Activated CD8-positive, alpha-beta memory T cell treated with anti-CD3 and anti-CD28 coated beads, Interleukin-2, amount 10 ng/mL, durations not matched to agents 7 days and 5 days (primary cell): ENCODE measurements at places on chromosomes 5 and 9.

- DNase-seq: peak; percentile 4
- no peak overlapping the region for H3K4me3 ChIP-seq
Observed at GRCh38 chr9:121998513-121999049, 94.5 kb downstream of the TTLL11 start.

- peaks cover 49% of the 10 kb centered on the region for H3K36me3 ChIP-seq
- no peak overlapping the region for H3K27ac ChIP-seq
- H3K27me3 ChIP-seq: no peaks in the 10 kb centered on the region
- H3K4me1 ChIP-seq: no peaks in the 10 kb centered on the region
- no peak overlapping the region for H3K4me3 ChIP-seq
Observed at GRCh38 chr5:31492869-31493268, 39.0 kb downstream of the DROSHA start.

DNA sequence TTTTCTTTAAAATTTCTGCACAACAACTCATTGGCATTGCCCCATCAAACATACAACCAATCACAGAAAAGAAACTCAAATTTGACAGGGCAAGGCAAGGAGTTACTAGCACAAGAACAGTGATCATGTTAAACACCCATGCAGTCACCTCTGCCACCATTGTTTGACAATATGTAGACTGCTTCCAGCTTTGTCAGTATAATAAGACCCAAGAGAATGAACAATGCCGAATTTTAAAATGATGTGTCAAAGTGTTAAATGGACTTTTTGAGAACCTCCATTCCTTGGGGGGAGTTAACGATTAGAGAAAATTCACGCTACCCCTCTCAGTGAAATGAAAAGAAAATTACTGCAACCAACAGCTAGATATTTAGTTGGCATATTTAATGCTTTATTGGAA lies 109.2 kb downstream of the SEMA6A start:
- no peaks in the 10 kb centered on the region for H3K4me1 ChIP-seq
- H3K27ac ChIP-seq: no peak overlapping the region
- H3K27me3 ChIP-seq: no peaks in the 10 kb centered on the region
- no peak for DNase-seq
- H3K4me3 ChIP-seq: no peak overlapping the region

GRCh38 chr5:157294407-157295091 lies 28.6 kb downstream of the CYFIP2 start:
- H3K4me3 ChIP-seq: no peak overlapping the region
- no peaks in the 10 kb centered on the region for H3K27me3 ChIP-seq
- H3K36me3 ChIP-seq: peaks cover 77% of the 10 kb centered on the region
- DNase-seq: no peak
- peaks cover 39% of the 10 kb centered on the region for H3K4me1 ChIP-seq

GRCh38 chr5:177270653-177271052 lies 32.9 kb downstream of the RAB24 start:
- H3K4me3 ChIP-seq: no peak overlapping the region
- peaks cover 43% of the 10 kb centered on the region for H3K36me3 ChIP-seq
- H3K4me1 ChIP-seq: no peaks in the 10 kb centered on the region

- H3K36me3 ChIP-seq: peaks cover 2% of the 10 kb centered on the region
- no peak for DNase-seq
- H3K4me1 ChIP-seq: peaks cover 12% of the 10 kb centered on the region
- no peak overlapping the region for H3K4me3 ChIP-seq
- no peak overlapping the region for H3K27ac ChIP-seq
- H3K27me3 ChIP-seq: peaks cover 49% of the 10 kb centered on the region
Observed at GRCh38 chr5:161547738-161548486, 1.4 kb upstream of the GABRB2 start.

DNA sequence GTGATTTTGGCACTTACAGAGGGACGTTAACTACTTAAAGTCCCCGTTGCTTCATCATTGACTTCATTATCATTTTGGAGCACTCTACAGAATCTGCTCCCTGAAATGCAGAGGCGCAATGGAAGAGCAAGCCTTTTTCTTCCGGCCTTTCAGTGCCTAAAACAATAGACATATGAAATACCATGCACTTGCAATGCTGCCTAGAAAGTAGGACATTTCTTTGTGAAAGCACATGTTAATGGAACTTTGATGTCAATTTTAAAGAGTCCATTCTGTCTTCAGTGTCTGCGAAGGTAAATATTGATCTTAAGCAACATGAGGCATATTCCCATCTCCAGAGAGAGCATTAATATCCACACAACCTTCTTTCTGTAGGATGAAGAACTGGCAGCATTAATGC lies 36.3 kb downstream of the ITGA2 start:
- H3K27ac ChIP-seq: no peak overlapping the region
- H3K4me1 ChIP-seq: peaks cover 22% of the 10 kb centered on the region
- H3K27me3 ChIP-seq: no peaks in the 10 kb centered on the region
- no peak for DNase-seq
- no peak overlapping the region for H3K4me3 ChIP-seq

DNA sequence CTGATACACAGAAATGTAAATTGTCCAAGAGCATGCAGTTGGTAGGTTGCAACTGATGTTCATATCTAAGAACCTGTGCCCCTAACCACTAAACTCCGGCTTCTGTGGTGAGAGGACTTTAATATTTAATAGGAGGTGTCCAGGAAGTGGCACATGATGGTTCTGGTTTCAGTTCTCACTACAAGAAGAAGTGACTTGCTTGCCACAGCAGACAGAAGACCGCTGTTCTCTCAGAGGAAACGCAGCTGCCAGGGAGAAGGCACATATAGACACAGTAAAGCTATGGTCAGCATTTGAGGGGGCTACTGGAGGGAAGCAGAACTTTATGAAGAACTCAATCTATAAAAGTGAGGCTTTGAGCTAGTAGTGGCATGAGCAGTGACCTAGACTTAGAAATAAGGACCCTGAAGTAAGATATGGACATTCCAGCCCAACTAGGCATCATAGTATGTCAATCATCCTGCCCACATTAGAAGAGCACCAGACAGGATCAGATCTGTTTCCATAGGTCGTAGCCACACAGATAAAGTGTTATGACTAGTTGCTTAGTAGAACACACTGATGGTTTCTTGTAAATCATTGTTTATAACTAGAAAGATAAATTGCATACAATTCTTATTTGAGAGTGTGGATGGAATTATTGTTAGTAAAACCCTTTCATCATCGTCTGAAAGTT lies 36.4 kb upstream of the DAB2 start:
- no peak overlapping the region for H3K4me3 ChIP-seq
- H3K36me3 ChIP-seq: no peaks in the 10 kb centered on the region
- no peak for DNase-seq
- H3K27ac ChIP-seq: no peak overlapping the region
- peaks cover 3% of the 10 kb centered on the region for H3K4me1 ChIP-seq

- no peak overlapping the region for H3K4me3 ChIP-seq
- H3K27me3 ChIP-seq: peaks cover 4% of the 10 kb centered on the region
- no peak overlapping the region for H3K27ac ChIP-seq
- no peaks in the 10 kb centered on the region for H3K36me3 ChIP-seq
Observed at GRCh38 chr5:142736247-142736632, 33.9 kb upstream of the ARHGAP26 start.

DNA sequence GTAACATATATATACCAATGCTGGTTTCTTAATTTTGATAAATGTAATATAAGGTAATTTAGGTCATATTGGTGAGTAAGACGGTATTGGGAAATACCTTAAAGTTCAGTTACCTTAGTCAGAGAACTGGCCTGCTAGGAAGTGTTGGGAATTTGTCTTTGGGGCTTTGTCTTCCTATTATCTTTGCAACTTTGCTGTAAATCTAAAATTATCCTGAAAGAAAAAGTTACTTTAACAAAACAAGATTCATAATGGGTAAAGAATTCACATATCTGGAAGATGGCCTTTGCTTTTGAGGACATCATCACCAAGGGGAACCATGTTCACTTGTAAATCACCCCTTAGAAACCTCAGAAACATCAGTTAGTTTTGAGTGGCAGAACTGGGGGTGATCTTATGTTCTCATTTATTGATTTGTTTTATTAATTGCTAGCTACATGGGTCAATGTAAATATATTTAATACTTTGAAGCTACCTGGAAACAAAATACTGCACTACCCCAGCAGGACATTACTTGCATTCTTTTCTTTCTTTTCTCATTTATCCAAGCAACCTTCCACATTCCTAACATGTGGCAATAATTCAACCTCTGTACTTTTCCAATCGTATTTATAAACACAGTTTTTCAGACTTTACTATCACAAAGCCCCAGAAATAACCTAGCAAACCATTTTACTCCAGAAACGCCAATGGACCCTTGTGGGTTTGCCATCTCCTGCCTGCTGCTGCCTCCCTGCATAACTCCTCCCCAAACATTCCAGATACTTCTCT lies 41.4 kb downstream of the GLIS3 start:
- H3K4me1 ChIP-seq: no peaks in the 10 kb centered on the region
- no peak for DNase-seq
- no peaks in the 10 kb centered on the region for H3K27me3 ChIP-seq
- no peak overlapping the region for H3K4me3 ChIP-seq
- no peaks in the 10 kb centered on the region for H3K36me3 ChIP-seq

DNA sequence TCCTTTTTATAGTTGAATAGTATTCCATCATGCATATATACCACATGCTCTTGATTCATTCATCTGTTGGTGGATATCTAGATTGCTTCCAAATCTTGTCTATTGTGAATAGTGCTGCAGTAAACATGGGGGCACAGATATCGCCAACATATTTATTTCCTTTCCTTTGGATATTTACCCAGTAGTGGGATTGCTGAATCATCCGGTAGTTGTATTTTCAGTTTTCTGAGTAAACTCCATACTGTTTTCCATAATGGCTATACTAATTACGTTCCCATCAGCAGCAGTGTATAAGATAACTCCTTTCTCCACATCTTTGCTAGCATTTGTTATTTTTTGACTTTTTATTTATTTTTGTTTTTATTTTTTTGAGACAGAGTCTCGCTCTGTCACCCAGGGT lies 3.3 kb downstream of the SNX2 start:
- peaks cover 12% of the 10 kb centered on the region for H3K36me3 ChIP-seq
- peaks cover 32% of the 10 kb centered on the region for H3K4me1 ChIP-seq
- no peak for DNase-seq
- H3K4me3 ChIP-seq: no peak overlapping the region
- no peak overlapping the region for H3K27ac ChIP-seq

DNA sequence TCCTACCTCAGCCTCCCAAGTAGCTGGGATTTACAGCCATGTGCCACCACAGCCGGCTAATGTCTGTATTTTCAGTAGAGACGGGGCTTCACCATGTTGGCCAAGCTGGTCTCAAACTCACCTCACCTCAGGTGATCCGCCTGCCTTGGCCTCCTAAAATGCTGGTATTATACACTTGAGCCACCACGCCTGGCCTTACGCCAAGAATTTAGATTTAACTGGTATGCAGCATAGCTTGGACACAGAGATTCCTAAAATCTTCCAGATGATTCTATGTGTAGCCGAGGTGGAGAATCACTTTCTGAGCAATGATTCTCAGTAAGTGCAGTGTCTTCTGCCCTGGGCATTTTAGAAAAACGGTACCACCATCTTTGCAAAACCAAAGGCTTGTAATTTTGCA lies 74.1 kb downstream of the HABP4 start:
- no peaks in the 10 kb centered on the region for H3K36me3 ChIP-seq
- no peak overlapping the region for H3K27ac ChIP-seq
- DNase-seq: no peak
- H3K4me1 ChIP-seq: peaks cover 2% of the 10 kb centered on the region

DNA sequence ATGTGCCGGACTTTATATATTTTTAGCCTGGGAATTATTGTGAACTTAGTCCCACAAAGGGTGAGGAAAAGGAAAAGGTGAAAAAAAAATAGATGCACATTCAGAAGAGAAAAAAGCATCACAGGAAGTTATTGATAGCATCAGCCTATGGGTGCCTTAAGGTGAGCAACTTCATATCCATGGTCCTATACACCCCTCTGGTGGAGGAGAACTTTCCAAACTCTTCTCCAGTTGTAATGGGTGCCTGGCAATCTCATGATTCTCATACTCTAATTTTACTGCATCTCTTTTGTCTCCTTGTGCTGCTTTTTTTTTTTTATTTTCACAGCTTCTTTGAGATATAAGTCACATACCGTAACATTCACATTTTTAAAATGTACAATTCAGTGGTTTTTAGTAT lies 107.4 kb downstream of the JAKMIP2 start:
- no peak for DNase-seq
- H3K36me3 ChIP-seq: peaks cover 2% of the 10 kb centered on the region
- H3K4me3 ChIP-seq: no peak overlapping the region
- H3K27me3 ChIP-seq: no peaks in the 10 kb centered on the region
- no peaks in the 10 kb centered on the region for H3K4me1 ChIP-seq

GRCh38 chr9:92746567-92747458 lies 17.8 kb downstream of the BICD2 start:
- no peak for DNase-seq
- H3K27me3 ChIP-seq: no peaks in the 10 kb centered on the region
- H3K36me3 ChIP-seq: no peaks in the 10 kb centered on the region
- H3K4me3 ChIP-seq: no peak overlapping the region
- no peak overlapping the region for H3K27ac ChIP-seq

GRCh38 chr5:7910738-7911428 lies 41.9 kb downstream of the MTRR start:
- no peak for DNase-seq
- H3K36me3 ChIP-seq: peaks cover 42% of the 10 kb centered on the region

GRCh38 chr9:5326893-5327548 lies 12.7 kb downstream of the RLN1 start:
- H3K27ac ChIP-seq: peak overlapping the region; percentile 3
- peaks cover 20% of the 10 kb centered on the region for H3K36me3 ChIP-seq
- H3K4me1 ChIP-seq: peaks cover 17% of the 10 kb centered on the region
- peak overlapping the region; percentile 34 for H3K4me3 ChIP-seq
- no peaks in the 10 kb centered on the region for H3K27me3 ChIP-seq

DNA sequence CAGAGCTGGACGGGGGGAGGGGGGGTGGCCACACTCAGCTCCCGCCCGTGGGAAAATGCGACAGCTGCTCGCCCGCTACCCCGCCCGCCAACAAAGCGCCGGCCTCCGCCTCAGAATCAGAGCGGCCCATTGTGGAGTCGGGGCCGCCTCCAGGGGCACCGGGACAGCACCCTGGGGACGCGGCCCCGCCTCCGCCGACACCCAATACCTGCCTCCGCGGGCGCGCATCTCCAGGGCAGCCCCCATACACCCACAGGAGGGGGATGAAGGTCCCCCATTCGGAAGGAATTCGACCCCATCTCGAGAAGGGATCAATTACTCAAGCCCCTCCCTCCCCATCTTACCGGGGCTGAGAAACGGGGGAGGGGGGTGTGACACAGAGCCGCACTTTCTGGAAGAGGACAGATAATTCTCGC lies 1.3 kb downstream of the NOTCH1 start:
- peak overlapping the region; percentile 77 for H3K27ac ChIP-seq
- peaks cover 44% of the 10 kb centered on the region for H3K4me1 ChIP-seq
- H3K36me3 ChIP-seq: peaks cover 12% of the 10 kb centered on the region

DNA sequence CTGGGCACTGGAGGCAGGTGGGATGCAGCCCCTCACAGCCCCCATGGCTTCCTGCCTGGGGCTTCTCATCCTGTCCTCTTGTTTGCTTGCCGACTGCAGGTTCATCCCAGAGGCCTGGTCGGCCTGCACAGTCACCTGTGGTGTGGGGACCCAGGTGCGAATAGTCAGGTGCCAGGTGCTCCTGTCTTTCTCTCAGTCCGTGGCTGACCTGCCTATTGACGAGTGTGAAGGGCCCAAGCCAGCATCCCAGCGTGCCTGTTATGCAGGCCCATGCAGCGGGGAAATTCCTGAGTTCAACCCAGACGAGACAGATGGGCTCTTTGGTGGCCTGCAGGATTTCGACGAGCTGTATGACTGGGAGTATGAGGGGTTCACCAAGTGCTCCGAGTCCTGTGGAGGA lies 232.7 kb downstream of the ADAMTSL1 start:
- DNase-seq: no peak
- no peak overlapping the region for H3K27ac ChIP-seq
- H3K4me1 ChIP-seq: no peaks in the 10 kb centered on the region
- no peaks in the 10 kb centered on the region for H3K36me3 ChIP-seq
